NCI-H187 treated with DMSO at 0.1 percent for 48 hours (cell line): ENCODE measurements at places on chromosomes 5 and 9.
A peak's percentile ranks its signal among the peaks of the same experiment; 100 is the strongest.

- DNase-seq: no peak
Measured at GRCh38 chr9:19988281-19988680, 199.4 kb upstream of the SLC24A2 start.

DNA sequence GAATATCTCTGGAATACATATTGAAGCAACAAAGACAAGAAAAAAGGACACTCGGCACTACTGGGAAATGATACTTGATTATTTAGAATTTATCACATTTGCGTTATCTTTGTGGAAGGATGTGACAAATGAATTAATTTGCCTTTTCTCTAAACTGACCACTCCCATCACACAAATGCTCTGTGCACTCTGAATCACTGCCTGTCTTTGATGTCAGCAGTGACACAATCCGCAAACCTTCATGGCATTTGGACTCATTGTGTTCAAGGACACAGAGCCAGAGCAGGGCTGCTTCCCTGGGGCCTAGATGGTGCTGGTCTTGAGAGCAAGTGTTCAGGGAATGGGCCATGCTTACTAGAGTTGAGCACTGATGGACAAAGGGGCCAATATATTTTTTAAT lies 4.9 kb upstream of the KIF4B start:
- DNase-seq: no peak

- DNase-seq: no peak
Measured at GRCh38 chr5:150144246-150144801, 11.3 kb downstream of the PDGFRB start.

- no peak for DNase-seq
Measured at GRCh38 chr9:72872718-72873117, 80.1 kb downstream of the ALDH1A1 start.

DNA sequence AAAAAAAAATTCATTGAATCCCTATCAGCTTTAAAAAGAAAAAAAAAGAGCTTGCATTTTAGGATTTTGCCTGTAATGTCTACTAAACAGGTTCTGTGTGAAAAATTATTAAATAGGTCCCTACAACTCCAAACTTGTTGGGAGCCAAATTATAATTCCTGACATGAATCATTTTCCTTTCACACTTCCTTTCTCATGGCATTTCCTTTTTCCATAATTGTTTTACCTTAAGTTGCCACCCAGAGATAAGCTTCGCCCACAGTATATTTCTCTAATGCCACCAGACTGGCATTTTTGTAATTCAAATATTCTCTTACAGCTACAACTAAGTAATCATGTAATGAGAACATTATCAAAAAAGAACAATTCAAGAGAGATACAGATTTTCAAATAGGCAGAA lies 348.8 kb downstream of the EFNA5 start:
- no peak for DNase-seq

GRCh38 chr5:115377468-115378217 lies 81.2 kb upstream of the CCDC112 start:
- DNase-seq: no peak

GRCh38 chr9:86405926-86406325 lies 51.7 kb upstream of the TUT7 start:
- no peak for DNase-seq

DNA sequence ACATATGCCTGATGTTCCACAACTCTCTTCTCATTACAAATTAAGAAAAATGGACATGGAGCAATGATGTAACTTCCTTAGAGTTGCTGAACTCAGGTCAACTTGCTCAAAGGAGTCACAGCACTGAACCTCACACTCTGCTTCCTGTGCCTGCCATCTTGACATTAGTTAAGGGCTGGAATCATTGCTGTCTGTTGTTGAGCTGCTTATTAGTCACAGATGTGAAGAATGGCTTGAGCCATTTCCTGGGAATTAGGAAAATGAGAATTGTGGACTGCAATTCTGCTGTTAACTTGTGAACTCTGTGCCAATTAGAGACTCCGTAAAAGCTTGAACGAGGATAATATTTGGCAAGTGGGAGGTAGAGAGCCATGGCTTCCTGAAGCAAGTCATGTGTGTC lies 212.0 kb downstream of the ADAMTS12 start:
- DNase-seq: no peak

GRCh38 chr5:691817-692528 lies 1.2 kb downstream of the TPPP start:
- no peak for DNase-seq

- DNase-seq: no peak
Measured at GRCh38 chr9:108441726-108442125, 414.1 kb downstream of the ACTL7B start.

GRCh38 chr9:36543916-36544315 lies 28.8 kb upstream of the MELK start:
- DNase-seq: no peak

- no peak for DNase-seq
Measured at GRCh38 chr5:132484391-132484725, 6.2 kb downstream of the IRF1 start.

DNA sequence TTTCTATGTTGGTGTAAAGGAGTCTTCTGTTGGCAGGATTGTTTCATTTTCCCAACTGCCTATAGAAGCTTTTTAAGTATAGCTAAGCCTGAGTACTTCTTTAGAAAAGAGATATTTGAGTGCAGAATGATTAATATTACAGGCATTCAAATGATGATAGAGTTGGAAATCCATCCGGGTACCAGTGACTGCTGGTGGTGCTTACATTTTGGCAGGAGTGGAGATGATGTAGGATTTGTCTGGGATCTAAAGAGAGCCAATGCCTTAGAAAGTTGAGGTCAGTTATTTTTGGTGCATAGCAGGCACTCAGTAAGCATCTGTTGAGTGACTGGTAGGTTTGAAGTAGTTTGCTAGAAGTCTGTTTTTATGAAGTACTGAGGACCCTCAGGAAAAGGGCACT lies 433.5 kb downstream of the DMAC1 start:
- DNase-seq: no peak

- no peak for DNase-seq
Measured at GRCh38 chr5:175694371-175695160, 36.7 kb downstream of the HRH2 start.

DNA sequence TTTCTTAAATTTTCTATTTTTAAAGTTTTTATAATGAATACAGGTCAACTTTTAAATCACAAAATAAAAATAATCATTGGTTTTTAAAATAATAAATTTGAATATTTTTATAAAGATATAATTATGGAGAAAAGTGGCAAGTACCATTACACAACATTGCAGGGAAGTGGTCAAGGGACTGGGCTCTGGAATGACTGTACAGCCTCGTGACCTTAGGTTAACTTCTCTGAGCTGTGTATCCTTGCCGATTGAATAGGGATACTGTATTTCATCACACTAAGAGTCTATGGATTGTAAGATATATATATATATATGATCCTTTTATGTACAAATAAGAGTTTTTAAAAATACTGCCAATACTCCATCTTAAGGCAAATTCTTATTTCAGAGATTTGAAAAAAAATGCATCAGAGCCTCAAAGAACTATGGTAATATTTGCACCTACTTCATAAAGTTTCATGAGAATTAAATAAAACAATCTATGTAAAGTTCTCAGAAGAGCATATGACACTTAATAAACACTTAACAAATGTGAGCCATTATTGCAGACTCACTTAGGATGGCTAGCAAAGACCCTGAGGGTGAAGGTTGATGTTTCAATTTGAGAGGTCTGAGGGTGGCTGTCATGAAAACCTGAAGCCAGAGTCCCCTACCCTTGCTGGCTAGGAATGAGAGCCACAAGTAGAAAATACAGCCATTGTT lies 136.5 kb downstream of the CCDC192 start:
- no peak for DNase-seq

DNA sequence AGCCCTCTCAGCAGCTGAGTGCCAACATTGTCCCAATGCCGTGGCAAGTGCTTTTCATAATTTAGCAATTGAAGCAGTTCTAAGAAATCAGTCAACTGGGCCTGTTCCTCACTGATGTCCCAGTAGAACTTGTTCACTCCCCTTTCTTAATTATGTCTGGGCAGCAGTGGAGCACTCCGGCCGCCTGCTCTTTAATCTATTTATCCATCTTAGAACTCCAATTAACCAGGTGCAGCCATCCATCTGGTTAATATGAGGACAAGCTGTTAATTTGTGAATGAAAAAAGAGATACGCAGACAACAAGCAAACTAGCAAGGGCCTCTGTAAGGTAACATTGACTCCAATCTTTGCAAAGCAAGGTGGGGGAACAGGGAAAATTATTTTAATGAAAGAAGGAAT lies 39.4 kb downstream of the MAT2B start:
- no peak for DNase-seq

DNA sequence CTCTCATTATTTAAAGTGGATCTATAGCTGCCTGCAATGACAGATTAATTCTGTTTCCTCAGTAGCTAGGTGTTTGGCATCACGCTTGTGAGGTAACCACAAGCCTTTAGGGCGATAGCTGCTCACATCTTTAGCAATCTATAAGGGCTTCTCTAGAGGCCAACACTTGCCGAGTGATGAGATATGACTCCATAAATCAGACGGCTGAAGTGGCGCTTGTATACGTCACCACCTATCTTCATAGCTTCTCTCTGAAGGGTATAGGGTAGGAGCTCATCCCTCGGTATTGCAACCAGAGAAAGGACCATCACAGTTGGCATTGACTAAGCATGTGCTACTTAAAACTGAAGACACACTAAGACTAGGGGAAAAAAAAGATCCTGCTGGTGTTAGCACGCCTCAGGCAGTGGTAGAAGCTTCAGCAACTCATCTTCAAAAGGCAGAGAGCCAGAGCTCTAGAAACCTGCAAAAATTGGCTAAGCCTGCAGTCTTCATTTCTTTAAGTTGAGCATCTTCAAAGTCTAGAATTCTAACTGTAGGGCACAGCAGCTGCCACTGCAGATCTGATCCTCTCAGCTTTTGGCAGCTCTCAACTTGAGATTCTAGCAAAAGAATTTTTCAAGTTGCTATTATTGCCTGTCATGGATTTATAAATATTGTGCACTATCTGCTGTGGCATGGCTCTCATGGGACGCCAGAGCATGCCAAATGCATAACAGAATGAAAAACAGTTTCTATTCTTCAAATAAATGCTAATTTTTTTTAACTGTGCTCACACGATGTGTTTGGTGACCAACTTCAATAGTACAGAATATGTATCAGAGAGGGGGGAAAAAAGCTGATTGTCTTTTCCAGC lies 37.5 kb downstream of the PSMB7 start:
- peak; percentile 53 for DNase-seq

DNA sequence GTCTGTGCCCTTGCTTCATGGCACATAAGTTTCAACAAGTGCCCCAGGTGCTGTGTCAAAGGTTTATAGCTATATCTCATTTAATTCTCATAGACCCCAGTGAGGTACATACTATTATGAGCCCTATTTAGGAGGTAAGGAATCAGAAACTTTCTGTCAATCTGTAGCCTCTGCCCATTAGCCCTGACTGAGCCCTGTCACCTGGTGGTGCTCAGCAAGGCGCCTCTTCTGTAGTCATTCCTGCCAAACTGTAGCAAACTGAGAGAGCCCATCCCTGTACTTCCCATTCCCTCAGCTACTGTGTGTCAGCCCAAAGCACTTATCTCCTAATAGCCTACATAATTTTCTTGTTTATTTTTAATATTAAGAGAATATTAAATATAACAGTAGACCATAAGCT lies 46.5 kb upstream of the FOXI1 start:
- DNase-seq: no peak

DNA sequence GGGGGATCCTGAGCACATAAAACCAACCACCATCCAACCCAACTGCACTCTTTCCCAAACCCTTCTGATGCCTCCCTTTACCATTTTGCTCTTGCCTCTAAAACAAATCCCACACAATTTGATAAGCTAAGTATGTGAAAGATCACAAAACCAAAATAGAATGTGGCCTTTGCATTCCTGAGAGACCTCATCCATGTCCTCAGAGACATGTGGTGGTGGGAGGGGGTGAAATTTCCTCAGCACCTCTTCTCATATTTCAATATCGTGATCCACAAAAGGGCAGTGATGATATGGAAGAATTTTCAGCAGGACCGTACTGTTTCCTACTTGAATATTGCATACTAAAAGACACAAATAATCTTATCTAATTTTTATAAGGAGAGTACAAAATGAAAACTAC lies 423.3 kb downstream of the TLE1 start:
- DNase-seq: no peak

GRCh38 chr9:21988056-21988990 lies 5.9 kb downstream of the CDKN2A start:
- DNase-seq: peak; percentile 21

- no peak for DNase-seq
Measured at GRCh38 chr9:87567571-87567970, 69.9 kb downstream of the DAPK1 start.

DNA sequence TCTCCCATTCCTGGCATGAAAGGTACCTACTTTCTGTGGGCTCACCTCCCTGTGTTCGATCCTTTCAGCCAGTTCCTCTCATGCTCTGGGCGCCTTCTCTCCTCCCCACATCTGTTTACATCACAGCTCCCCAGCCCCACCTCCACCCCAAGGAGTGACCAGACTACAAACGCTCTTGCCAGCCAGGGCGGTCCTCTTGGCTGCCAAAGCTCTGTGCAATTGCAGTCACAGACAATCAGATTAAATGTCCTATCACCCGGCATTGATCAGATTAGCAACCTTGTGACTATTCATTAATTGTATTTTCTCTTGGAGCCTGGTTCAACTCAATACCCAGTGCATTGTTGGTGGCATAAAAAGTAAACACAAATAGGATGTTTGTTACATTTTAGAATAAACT lies 211.2 kb upstream of the TBCA start:
- no peak for DNase-seq

DNA sequence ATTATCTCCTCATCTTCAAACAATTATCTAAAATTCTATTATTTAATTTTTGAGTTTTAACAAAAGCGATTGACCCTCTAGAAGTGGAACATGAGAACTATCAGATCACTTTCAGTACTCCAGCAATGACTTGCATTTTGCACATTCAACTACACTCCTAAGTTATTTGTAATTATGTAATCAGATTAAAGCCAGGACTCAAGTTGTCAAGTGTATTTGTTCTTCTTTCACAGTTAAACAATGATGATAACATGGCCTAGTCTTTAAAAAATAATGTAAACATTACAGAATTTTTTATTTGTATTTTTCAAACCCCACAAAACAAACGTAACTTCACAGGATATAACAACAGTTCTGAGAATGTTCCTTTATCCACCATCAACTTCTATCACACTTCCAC lies 2148.9 kb upstream of the ACO1 start:
- no peak for DNase-seq

DNA sequence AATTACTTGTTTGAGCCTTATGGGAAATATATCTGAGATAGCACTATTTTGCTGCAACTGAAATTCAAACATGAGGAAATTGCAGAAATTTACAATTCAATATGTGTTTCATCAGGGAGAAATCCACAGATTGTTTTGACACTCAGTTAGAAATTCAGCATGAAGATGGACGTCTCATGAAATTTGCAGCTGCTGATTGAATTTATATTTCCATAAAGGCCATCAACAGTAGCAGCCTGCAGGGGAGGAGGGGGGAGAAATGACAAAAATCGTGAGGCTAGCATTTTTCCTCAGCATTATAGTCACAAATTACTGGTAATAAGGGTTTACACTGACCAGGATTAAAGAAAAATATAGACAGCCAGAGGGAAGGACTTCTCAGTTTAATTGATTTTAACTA lies 81.0 kb downstream of the NDUFAF2 start:
- no peak for DNase-seq

DNA sequence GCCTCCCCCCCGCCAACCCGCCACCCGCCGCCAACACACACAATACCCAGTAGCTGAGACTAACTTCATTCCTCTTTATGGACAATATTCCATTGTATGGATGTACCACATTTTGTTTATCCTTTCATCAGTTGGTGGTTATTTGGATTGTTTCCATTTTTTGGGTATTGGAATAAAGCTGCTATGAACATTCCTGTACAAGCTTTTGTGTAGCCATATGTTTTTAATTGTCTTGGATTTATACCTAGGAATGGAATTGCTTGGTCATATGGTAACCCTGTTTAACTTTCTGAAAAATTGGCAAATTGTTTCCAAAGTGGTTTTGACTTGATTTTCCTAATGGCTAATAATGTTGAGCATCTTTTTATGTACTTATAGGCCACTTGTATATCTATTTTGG lies 4.9 kb upstream of the UBTD2 start:
- no peak for DNase-seq
